ENCODE measurements at places on chromosomes 5 and 9. TPM values are rescaled to one million over a fixed set of nuclear protein-coding genes. Genes with fewer than 3 reads are reported as not detected.
A peak's percentile ranks its signal among the peaks of the same experiment; 100 is the strongest.

The SLC4A9 gene
- polyA plus RNA-seq = 20.2 TPM

- DNase-seq = no peak
Observed at GRCh38 chr5:143453720-143454119, 50.2 kb upstream of the NR3C1 start.

DNA sequence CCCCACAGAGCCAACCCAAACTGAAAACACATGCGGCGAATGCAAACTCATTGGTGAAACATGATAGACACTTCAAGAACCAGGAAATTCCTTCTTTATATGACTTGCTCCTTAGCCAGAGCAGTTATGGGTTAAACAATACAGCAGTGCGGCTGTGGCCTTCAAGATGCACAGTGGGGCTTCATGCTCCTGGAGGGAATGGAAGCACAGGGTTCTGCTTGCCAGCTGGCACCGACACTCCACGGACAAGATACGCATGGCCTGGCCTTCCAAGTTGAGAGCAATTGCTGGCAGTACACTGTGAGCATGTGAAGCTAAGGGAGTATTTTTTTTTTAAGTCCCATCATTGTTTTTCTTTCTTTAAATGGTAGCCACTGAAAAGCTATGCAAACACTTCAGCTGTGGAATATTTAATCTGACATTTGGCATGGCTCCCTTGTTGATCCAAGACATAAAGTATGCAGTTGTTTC is 451.6 kb upstream of the CD180 start:
- DNase-seq = peak; percentile 28

DNA sequence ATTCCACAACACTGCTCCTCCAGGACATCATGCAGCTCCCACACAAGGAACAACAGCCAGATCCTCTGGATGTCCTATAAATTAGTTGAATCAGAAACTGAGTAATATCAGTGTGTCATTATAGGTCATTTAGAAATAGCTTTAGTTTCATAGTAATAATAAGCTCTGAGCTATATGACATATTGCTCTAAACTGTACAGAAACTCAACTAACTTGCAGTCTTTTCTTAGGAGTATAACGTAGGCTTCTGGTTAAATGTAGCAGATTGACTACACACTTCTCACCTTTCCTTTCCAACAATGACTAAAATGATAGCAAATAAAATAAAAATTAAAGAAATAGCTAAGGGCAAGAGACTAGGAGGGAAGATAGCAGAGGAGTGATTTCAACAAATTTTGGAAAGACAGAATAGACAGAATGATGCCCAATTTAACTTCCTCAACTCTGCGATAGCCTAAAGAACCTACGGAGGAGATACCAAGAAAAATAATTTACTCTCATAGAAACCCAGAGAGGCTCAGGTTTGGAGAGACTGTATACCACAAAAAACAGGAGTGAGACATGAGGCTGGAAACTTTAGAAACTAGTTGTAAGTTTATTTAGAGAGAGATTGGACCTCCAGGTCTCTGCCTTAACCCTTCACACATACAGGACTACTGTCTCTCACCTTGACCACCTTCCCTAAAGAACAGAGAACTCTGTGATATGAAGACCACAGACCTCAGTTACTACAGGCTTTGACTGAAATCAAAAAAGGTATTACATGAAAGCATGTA is 193.7 kb downstream of the TSSK1B start:
- no peak for DNase-seq

DNA sequence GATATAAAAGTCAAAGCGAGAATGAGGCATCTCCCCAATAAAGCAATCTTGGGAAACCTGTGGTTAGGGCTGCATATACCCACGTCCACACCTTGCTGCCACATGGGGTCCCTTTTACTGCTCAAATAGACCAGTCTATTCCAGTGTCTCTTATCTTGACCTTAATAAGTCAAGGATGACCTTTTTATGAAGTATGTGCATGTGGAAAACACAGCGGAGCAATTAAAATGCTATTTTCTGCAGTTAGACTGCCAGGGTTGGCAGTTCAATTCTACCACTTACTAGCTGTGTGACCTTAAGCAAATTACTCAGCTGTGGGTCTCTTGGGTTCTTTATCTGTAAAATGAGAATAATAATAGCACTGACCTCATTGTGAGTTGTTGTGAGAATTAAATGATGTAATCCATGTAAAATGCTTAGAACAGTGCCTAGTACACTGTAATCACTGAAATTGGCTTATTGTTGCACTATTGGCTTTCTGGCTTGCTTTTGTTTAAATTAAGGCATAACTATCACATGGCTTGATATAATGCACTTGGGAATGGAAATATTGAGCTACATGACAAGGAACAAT is 67.8 kb upstream of the HSPB3 start:
- DNase-seq = no peak
